ENCODE measurements at places on chromosomes 6 and 20.

DNA sequence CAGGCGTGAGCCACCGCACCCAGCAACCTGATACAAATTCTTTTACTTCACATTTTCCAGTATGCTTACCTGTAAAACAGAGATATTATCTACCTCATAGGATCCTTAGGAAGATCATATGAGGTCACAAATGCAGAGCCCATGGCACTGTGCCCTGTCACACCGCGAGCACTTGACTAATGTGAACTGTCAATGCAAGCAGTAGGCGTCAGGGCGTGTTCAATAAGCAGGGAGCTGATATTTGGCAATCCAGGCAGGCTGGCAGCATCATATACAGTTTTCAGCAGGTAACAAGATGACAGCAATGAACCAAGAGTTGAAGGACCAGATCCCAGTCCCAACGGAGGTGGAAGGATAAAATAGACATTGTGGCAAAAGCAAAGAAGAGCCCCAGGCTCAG is 14.6 kb upstream of the ARID1B start:
- DNase-seq, result no peak

DNA sequence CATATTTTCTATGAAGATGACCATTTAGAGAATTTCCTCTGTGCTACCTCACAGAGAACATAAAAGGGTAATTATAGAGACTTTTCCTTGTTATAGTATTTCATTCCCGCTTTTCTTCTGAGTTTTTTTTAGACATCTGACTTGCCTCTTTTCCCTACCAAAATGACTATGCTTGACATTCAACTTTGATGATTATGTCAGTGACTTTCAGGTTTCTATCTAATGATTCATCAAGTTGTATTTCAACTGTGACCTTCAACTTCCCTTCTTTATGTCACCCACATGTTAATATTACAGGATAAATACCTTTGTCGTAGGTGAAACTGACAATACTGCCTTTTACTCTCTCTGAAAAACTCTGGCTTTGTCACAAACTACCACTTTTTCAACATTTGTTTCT is 95.3 kb downstream of the MLIP start:
- no peak for DNase-seq

GRCh38 chr20:44470327-44470726 is 5.3 kb upstream of the TTPAL start:
- no peak for DNase-seq

GRCh38 chr6:140039364-140039763 is 664.9 kb upstream of the CITED2 start:
- no peak for DNase-seq

DNA sequence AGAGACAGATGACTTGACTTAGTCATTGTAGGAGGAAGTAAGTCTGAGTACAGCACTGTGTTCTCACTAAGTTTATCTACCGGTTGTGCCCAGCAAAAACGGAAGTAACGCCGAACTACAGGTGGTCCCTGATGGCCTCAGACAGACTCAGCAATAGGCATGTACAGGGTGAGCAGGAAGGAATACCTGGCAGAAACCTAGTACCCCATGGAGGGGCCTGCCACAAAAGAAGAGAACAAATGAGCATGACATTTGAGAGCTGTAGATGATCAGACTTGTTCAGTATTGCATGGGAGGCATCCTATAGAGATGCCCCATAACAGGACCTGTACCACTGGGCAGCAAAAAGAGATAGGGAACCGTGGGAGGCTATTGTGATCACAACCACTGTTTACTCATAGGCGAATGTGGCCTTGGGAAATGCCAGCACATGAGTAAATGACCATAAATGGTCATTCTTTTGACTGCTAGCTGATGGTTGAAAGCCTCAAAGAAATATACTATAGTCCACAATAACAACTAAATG is 106.4 kb upstream of the TAB2 start:
- DNase-seq, result no peak

- no peak for DNase-seq
These were observed 199.8 kb downstream of the TENT5A start for GRCh38 chr6:81552644-81553043.

DNA sequence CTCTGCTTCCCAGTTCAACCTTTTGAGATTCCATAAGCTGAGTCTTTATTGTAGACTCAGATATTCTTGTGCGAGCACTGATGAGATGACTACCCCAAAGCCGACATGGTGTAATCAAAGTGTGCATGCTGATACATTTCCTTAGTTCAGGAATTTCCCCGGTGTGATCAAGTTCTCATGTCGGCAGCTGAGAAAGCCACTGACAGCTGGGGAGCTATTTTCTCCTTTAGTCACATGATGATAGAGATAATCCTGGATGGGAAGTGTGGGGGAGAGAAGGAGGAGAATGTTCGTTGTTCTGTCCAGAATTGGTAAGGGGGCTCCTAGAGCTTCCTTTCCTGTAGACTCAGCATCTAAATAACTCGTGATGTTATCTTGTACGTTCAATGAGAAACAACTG is 7.7 kb upstream of the CAP2 start:
- DNase-seq, result no peak

Measured in ACHN (cell line).